CD8-positive, alpha-beta memory T cell (primary cell): ENCODE measurements at places on chromosomes 16 and 17. TPM values are rescaled to one million over a fixed set of nuclear protein-coding genes. Genes with fewer than 3 reads are reported as not detected.

The FOXF1 gene
- polyA plus RNA-seq, result not detected

The MEIOB gene
- not detected for polyA plus RNA-seq

The DHX58 gene
- 10.7 TPM for polyA plus RNA-seq

The TBC1D3H gene
- not detected for polyA plus RNA-seq

The CNGB1 gene
- polyA plus RNA-seq, result not detected

The MT1G gene
- not detected for polyA plus RNA-seq

The RAB37 gene
- 125 TPM for polyA plus RNA-seq

The CD7 gene
- 193 TPM for polyA plus RNA-seq

The SDR42E1 gene
- 1.9 TPM for polyA plus RNA-seq

The OR3A2 gene
- polyA plus RNA-seq, result 0.46 TPM

The HID1 gene
- polyA plus RNA-seq, result 5.2 TPM

The KRTAP1-1 gene
- not detected for polyA plus RNA-seq

The KRT33A gene
- not detected for polyA plus RNA-seq

The GPR142 gene
- not detected for polyA plus RNA-seq

The KLHL10 gene
- polyA plus RNA-seq, result 0.24 TPM

The PRMT7 gene
- 41.8 TPM for polyA plus RNA-seq

The ACSM5 gene
- polyA plus RNA-seq, result not detected

The CCDC47 gene
- 49.6 TPM for polyA plus RNA-seq

The KRTAP1-5 gene
- not detected for polyA plus RNA-seq

The SLC38A8 gene
- polyA plus RNA-seq, result not detected

The CCL5 gene
- 2,769 TPM for polyA plus RNA-seq

The BICDL2 gene
- polyA plus RNA-seq, result not detected

The DNAI2 gene
- 0.60 TPM for polyA plus RNA-seq
